ENCODE measurements at places on chromosomes 7 and 10.

DNA sequence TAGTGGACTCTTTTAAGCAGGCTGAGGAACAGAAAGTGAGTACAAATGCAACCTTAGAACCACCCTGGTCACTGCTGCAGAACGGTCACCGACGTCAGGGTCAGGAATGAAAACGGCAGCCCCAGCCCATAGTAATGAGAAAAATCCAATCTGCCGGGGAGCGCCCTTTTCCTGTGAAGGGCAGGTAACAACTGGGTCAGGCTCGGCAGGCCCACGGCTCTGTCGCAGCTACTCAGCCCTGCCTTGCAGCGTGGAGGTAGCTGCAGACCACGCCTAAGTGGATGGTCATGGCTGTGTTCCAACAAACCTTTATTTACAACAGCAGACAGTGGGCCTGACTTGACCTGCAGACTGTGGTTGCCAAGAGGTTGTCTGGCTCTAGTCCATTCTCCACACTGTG, 563.2 kb downstream of the DNAJB6 start:
- DNase-seq, result no peak

- peak; percentile 34 for DNase-seq
These were observed 147.3 kb downstream of the CELF2 start for GRCh38 chr10:11164803-11165590.

DNA sequence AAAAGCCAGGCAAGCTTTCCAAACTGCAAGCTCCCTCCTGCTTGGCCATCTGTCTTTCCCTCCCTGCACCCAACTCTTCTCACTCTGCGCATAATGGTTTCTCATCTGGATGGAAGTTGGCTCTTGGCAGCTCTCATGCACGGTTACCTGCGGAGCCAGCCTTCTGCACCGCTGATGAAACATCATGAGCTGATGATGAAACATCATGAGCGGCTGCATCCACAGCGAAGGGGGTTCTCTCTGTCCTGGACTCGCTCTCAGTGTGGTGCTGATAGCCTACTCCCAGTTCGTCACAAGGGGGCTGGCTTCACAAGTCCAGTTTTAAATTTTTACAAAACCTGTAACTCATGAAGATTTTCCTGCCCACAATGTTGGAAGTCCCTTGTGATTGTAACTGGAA, 457.5 kb downstream of the ACTR3B start:
- DNase-seq, result no peak

- no peak for DNase-seq
These were observed 10.9 kb downstream of the PDZD8 start for GRCh38 chr10:117364110-117364960.

GRCh38 chr10:22824984-22825383, 102.9 kb upstream of the ARMC3 start:
- DNase-seq, result no peak

DNA sequence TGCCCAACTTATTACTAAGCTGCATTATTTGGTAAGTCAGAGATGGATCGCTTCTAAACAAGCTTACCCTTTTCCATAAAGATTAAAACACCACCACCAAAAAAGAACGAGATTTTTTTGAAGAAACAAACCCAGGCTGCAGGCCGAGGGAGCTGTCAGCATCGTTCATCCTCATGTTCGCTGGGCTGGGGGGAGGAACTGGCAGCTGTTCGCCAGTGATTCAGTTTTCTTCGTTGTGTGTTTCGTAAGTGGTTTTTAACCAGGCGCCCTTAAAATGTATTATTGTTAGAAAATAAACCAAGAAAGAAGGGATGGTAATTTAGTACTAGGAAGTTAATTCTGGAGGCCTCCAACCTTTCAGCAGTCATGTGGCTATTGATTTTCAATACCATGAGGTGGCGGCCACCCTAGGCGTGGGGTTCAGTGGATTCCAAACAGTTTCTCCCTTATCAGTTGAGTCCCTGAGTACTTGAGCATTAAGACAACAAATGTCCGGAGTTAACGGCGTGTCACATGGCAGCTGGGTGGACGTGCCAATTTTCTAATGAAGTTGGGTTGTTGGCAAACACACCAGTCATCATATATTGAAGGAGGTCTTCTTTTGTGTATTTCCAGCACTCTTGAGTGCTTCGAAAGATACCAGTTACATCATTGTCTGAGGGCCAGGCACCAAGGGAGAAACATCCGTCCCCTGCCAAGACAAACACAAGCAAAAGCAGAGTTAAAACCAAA, 173.2 kb downstream of the EBF3 start:
- DNase-seq, result no peak

DNA sequence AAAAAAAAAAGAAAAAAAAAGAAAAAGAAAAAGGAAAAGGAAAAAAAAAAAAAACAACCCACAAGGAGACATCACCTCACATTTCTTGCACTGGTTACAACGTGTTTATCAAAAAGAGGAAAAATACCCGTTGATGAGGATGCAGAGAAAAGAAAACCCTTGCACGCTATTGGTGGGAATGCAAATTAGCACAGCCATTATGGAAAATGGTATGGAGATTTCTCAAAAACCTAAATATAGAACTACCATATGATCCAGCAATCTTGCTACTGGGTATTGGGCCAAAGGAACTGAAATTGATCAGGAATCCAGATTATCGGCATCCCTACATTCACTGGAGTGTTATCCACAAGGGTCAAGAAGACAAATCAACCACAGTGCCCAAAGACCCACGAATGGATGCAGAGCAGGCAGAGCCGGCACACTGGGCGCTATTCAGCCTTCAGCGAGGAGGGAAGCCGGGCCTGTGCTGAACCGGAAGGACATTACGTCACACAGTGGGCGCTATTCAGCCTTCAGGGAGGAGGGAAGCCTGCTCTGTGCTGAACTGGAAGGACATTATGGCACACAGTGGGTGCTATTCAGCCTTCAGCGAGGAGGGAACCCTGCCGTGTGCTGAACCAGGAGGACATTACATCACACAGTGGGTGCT, 258.7 kb downstream of the ZMYND11 start:
- no peak for DNase-seq

DNA sequence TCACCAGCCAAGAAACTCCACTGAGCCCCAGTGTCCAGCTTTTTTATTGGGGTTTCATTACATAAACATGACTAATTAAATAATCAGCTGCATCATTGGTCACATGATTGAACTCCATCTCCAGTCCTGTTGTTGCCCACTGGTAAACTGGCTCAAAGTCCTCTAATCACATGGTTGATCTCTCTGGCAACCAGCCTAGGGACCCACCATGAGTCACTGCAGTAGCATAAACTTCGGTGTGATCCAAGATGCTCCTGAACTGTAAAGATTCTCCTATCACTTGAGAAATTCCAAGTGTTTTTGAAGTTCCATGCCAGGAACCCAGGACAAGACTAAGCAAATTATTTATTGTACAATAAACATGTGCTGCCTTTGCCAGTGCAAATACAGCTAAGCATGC, 130.4 kb upstream of the AUTS2 start:
- DNase-seq, result no peak

DNA sequence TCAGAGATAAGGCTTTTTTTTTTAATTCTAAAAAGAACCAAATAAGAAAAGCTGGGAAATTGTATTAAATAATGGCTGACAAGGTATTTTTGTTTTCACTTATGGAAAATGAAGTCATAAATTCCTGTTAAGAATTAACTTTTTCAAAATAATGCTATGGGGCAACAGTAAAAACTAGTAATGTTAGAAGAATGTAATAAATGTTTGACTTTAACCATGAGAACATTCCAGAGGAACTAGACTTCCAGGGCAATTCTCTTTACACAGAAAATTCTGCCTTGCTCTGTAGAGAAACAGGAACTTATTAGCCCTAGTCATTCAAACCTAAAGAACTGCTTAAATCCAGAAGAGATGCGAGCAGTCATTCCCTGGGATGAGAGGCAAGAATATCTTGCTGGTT, 571.1 kb downstream of the IPMK start:
- no peak for DNase-seq

GRCh38 chr7:117673367-117673766, 193.5 kb downstream of the CFTR start:
- peak; percentile 37 for DNase-seq

DNA sequence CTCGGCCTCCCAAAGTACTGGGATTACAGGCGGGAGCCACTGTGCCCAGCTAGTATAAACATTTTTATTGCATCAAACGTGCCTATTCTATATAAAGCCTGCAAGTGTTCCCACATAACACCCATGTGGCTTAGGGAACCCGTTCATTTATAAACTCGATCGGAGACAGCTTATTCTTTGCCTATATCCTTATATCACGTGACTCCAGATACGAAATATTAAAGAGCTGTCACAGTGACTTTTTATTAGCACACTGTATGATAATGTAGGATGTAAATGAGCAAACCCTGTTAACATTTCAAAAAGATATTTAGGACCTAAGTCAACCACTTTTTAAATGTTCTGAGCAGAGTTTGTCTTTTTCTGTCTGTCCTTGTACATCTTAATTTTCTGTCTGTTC, 642.9 kb upstream of the ADARB2 start:
- DNase-seq, result no peak

Measured in iPS-NIHi11 (cell line).